ENCODE measurements at places on chromosomes 16 and 17. TPM values are rescaled to one million over a fixed set of nuclear protein-coding genes. Genes with fewer than 3 reads are reported as not detected.

- DNase-seq: no peak
Measured at GRCh38 chr17:59121901-59122480, 15.3 kb upstream of the TRIM37 start.

DNA sequence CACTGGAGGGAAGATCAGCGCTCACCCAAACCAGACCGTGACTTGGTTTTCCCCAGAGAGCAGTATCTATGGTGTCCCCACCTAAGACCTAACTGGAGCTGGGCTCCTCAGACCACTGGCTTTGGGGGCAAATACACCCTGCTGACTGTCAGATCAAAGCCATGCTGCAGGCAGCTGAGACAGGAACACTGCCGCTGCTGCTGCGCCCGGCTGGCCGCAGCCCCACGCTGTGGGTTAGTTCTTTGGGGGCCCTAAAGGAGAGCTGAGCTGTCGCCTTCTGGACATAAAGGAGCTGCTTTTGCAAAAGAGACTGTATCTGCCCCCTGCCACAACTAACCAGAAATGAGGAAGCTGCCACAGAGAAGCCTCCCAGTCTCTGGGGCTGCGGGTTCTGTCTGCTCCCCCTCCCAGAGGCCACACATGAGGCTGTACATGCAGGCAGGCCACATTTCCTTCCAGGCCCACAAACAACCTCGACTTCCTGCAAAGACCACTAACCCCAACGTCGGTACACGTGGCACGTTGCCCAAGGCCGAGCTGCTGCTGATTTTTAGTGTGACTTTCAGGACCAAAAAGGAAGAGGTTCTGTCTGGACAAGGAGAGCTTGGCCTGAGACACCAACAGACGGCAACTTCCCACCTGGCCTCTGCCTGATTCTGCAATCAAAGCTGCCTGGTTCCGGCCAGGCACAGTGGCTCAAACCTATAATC, 18.2 kb upstream of the ABR start:
- DNase-seq: peak; percentile 94

Gene NHERF2
- 152 TPM for total RNA-seq

GRCh38 chr16:77183137-77183536, 7.9 kb upstream of the MON1B start:
- no peak for DNase-seq

- DNase-seq: no peak
Measured at GRCh38 chr17:1966274-1967086, 58.7 kb downstream of the RTN4RL1 start.

DNA sequence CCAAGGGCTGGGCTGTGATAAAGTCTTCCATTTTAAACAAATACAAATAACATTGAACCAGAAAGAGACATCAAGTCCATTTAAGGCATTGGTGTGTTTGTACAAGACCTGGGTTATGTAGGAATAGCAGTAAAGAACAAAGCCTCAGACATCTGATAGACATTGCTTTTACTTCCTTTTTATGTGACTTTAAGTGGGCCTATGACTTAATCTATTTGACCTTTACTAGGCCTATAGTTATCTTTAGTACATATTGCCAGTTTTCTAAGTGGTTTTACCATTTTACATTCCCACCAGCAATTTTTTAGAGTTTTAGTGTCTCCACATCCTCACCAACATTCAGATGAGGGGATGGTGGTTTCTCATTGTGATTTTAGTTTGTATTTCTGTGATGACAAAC, 298.8 kb downstream of the ZFHX3 start:
- no peak for DNase-seq

DNA sequence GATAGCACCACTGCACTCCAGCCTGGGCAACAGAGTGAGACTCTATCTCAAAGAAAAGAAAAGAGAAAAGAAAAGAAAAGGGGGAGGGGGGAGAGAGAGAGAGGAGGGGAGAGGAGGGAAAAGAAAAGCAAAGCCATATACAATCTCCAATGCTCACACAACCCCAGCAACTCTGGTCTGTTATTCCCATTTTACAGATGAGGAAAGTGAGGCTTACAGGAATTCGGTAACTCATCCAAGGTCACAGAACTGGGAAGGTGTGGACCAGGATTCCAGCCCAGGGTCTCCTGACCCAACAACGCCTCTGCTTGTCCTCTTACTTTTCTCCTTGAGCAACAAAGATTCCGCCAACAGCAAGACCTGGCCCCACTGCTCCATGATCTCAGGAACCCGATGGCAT, 13.0 kb downstream of the PLA2G10 start:
- no peak for DNase-seq

DNA sequence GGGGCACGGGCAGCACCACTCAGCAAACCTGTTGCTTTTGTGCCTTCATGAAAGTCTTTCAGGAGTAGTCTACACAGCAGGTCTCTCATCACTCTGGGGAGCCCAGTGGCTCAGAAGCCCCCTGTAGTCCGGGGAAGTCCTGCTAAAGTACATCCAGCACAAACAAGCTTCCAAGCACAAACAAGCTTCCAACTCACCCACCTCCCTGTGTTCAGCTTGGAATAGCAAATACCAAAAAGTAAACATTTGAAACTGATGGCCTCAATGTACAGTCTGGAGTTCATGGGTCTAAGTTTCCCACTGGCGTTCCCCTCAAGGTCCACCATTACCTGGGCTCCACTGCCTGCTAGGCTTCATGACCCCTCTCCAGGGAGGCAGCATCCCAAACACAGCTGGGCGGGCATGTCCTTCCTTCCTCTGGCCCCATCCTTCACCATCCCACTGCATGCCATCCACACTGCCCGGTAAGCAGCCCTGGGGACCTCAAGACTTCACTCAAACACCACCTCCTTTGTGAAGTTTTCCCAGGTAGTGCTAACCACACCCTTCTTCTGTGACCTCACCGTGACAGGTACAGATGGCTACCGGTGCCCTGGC, 62.8 kb upstream of the SIAH1 start:
- no peak for DNase-seq

GRCh38 chr16:84475643-84476240, 28.7 kb downstream of the MEAK7 start:
- DNase-seq: peak; percentile 23

DNA sequence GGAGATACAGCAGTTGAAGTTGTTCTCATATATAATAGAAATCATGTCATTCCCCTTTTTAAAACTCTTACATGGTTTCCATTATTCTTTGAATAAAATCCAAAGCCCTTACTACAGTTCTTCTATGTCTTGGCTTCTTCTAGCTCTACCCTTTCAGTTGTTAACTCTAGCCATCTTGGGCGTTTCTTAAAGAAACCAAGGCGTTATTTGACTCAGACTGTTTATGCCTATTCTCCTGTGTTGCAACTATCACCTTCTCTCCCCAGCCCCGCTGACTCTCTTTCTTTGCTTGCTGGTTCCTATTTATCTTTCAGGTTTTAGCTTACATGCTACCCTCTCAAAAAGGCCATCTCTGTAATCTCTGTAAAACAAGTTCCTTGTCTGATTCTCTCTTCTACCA, 32.7 kb downstream of the NFATC3 start:
- no peak for DNase-seq

GRCh38 chr16:88778271-88778525, 6.8 kb downstream of the PIEZO1 start:
- DNase-seq: no peak

- no peak for DNase-seq
Measured at GRCh38 chr17:44159519-44160210, 10.8 kb upstream of the ASB16 start.

Gene G6PC1
- total RNA-seq: not detected

Gene CIITA
- total RNA-seq: 176 TPM

GRCh38 chr16:87330646-87331045, 13.5 kb upstream of the C16orf95 start:
- peak; percentile 42 for DNase-seq

Gene SDR42E1
- total RNA-seq: 2.8 TPM

Gene AANAT
- total RNA-seq: not detected

DNA sequence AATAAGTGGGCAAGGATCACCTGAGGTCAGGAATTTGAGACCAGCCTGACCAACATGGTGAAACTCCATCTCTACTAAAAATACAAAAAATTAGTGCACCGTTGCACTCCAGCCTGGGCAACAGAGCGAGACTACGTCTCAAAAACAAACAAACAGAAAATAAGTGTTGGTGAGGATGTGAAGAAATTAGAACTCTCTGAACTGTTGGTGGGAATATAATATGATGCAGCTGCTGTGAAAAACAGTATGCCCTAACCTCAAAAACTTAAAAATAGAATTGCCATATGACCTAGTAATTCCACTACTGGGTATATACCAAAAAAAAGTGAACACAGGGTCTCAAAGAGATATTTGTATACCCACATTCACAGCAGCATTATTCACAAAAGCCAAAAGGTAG, 26.1 kb downstream of the GLG1 start:
- no peak for DNase-seq

DNA sequence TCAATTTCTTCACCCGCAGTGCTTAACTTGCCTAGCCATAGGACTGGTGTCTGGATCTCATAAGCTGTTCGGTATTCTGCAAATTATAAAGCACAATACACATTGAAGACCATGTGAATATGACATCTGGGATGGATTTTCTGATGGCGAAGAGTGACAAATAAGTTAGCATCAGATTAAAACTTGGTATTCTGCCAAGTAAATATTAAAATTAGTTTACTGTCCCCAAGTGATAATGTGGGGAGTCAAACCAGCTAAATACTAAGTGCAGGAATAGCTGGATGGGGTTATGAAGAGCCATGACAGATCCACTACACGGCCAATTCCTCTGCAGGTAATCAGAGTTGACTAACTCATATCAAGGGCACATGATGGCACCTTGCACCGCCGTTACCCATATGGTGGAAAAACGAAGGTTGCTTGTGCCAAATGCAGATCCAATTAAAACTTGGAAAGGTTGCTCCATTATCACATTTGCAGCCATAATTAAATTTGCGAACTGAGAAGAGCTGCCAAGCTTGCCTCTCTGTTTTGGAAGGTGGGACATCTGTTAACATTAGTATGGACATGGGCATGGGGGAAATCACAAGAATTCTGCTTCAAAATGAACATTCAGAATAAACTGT, 114.9 kb upstream of the TOM1L1 start:
- DNase-seq: no peak

GRCh38 chr17:64698725-64699124, 36.6 kb upstream of the SMURF2 start:
- DNase-seq: no peak

Gene TMC5
- total RNA-seq: 0.26 TPM

- DNase-seq: peak; percentile 88
Measured at GRCh38 chr17:82414548-82415281, 3.4 kb upstream of the HEXD start.

GRCh38 chr17:40722241-40722640, 18.7 kb upstream of the KRT24 start:
- DNase-seq: no peak

DNA sequence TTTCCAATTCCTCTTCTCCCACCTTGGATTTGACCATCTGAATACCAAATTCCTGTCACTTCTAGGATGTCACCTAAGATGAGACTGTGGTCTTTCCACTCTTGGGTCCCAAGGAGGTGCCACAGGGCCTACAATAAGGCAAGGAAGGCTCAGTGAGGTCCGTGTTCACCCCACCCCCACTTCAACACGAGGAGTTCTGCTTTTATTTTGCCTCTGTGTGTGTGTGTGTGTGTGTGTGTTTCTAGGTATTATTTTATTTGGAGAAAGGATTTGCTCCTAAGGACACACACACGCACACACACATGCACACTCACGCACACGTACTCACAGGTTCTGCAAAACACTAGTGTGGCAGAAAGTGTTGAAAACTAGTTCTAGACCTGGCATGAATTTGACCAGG, 24.5 kb upstream of the PHOSPHO1 start:
- DNase-seq: no peak

- no peak for DNase-seq
Measured at GRCh38 chr16:83136924-83137323, 510.2 kb downstream of the CDH13 start.

GRCh38 chr17:57038486-57038885, 46.6 kb upstream of the AKAP1 start:
- no peak for DNase-seq

DNA sequence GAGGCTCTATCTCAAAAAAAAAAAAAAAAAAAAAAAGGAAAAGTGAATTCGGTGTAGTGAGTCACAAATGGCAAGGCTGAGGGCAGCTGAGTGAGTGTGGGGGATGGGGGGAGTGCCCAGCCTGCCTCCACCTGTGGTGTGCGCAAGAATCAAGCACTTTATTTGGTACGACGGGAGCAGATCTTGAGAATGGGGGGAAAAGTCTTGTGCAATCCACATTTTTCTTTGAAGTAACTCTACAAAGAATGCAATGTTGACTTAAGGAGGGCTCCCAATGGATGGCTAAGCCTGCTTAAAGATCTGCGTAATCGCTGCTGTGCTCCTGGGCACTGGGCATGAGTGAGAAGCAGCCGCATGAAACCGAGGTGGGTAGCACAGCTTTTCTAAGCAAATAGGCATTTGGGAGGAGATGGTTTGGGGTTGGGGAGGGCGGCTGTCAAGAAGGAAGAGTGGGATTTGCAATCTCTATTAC, 28.2 kb downstream of the ATP2C2 start:
- DNase-seq: no peak

Gene ZNF597
- total RNA-seq: 4.1 TPM

DNA sequence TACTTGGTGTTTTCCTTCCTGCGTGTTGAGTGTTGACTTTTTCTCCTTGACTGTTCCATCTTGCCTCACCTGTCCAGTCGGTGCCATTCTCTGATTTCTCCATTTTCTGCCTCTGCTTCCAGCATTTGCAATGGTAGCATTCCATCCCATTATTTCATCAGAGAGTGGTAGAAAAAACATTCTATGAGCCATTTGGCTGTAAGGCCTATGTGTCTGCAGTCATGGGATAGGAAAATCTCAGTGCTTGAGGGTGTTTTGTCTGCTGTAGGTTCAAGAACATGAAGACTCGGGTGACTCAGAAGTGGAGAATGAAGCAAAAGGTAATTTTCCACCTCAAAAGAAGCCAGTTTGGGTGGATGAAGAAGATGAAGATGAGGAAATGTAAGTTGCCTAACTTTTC, 2.7 kb downstream of the UTP18 start:
- no peak for DNase-seq

GRCh38 chr16:73956587-73957494, 339.8 kb upstream of the PSMD7 start:
- no peak for DNase-seq

GRCh38 chr16:22670551-22671041, 143.4 kb upstream of the HS3ST2 start:
- DNase-seq: no peak

GRCh38 chr16:89525146-89525913, 17.1 kb downstream of the SPG7 start:
- DNase-seq: no peak

All from spleen (tissue), 13 donors.